Fibroblast of pulmonary artery (primary cell): ENCODE measurements at places on chromosomes 3 and 15.

- no peak for DNase-seq
Measured at GRCh38 chr3:182795389-182795782, 2.1 kb downstream of the ATP11B start.

DNA sequence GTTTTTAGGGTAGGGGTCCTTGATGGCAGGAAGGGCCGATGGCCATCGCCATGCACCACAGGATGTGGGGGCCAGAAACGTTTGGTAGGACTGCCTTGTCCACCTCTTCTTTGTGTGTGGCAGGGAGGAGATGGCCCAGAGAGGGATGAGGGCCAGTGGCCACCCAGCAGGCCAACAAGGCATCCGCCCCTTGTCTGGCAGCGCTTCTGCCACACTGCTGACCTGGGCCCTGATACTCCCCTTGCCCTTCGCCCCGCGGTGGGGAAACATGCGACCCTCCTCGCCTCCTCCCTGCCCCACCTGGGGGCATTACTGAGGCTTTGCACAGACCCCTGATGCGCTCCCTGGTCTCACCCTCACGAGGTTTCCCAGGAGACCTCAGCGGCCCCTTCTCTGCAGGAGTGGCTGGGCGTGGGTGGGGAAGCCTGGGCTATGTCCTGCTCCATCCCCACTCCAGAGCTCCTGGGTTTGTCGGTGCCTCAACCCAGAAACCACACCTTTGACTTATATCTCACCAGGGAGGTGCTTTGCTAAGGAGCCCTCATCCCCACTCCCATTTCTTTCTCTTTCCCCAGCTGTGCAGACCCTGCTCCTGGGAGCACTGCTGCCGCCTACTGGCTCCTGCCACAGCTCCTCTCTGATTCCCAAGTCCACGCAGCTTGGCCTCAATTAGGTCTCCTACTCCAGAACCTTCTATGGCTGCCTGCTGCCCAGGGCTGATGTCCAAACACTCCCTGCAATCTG lies 38.7 kb downstream of the FEM1B start:
- peak; percentile 28 for DNase-seq

DNA sequence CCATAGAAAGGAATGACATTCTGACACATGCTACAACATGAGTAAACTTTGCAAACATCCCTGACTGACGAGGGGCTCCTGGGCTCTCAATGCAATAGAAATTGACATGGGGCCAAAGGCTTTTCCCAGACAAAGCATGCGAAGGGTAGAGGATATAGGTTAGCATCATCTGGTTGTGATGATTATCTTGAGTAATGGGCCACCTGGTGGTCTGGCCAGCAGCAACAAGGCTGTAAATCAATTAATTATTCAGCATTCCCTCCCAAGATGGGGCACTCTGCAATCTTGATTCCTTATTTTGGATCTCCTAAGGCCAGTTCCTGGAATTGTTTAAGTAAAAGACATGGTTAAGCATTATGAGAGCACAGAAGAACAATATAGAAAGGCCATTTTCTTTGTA lies 99.2 kb downstream of the AGBL1 start:
- DNase-seq = no peak

DNA sequence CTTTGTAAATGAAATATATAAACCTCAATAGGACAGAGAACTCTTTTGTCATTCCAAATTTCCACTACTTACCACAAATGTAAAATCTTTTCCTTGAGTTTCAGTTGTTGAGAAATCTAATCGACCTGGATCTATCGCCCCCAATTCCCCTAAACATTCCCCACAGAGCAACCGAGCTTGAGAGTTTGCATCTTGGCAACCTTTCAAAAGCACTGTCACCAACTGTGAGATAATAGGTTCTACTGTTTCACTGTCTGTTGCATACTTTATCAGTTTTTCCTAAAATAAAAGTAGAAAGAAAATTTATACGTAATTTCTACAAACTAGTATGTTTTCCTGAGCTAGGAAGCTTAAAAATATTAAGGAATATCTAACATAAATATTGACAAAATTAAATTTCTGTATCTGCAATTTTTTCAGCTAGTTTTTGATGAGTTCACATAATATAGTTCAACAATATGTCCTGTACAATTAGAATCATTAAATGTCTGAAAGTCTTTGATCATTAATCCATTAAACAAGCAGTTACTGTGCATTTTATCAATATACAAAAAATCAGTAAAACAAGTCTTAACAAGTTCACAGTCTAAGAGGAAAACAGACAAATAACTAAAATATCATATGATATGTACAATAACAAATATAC lies 54.5 kb downstream of the ATR start:
- no peak for DNase-seq

DNA sequence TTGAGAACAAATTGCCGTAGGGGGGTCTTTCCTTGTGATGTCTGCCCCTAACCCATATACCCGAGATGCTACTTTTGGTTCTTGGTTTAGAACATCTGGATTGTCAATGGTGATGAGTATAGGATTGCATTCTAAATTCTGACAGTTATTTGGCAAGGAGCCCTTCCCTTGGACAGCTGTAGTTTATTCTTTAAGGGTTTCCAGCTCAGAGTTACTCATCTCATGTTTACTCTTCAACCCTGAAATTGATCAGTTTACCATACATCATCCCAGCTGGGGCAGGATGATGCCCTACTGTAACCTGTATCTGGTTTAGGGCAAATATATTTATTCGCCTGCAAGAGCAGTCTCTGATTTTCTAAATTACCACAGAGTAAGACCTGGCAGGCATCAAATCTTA lies 85.7 kb upstream of the XCR1 start:
- DNase-seq = no peak

GRCh38 chr3:16329036-16329825 lies 64.2 kb downstream of the OXNAD1 start:
- DNase-seq = no peak

- peak; percentile 79 for DNase-seq
Measured at GRCh38 chr3:30199096-30199759, 407.2 kb upstream of the TGFBR2 start.

- no peak for DNase-seq
Measured at GRCh38 chr15:92393071-92393979, at the start of gene ST8SIA2. ST8SIA2 (plus strand) TSS chr15:92393881; CDS start chr15:92394065, 184 bp downstream.

GRCh38 chr3:53056442-53056841 lies 10.6 kb upstream of the SFMBT1 start:
- peak; percentile 13 for DNase-seq

DNA sequence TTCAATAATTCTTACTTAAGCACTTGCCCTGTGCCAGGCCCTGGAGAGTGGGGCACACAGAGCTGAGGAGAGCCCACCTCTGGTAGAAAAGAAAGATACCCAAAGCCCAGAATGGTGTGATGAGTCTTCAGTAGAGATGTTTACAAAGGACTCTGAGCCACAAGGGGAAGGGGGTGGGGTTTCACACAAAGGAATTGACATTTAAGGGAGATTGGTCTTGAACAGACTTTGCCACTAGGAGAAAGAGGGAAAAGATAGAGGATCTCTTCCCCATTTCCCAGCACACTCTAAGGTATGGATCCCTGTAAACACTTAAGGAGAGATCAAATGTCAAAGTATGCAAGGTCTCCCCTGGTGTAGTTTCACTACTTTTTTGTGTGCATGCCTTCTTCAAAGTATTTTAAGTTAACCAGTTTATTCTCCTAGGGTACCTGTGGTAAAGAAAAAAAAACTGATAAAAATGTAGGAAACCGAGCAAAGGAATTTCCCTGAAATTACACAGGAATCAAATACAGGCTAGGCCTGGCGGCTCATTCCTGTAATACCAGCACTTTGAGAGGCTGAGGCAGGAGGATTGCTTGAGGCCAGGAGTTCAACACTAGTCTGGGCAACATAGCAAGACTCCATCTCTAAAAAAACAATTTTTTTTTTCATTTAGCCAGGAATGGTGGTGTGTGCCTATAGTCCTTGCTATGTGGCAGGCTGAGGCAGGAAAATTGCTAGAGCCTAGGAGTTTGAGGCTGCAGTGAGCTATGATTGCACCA lies 117.6 kb upstream of the SKOR1 start:
- DNase-seq = no peak

DNA sequence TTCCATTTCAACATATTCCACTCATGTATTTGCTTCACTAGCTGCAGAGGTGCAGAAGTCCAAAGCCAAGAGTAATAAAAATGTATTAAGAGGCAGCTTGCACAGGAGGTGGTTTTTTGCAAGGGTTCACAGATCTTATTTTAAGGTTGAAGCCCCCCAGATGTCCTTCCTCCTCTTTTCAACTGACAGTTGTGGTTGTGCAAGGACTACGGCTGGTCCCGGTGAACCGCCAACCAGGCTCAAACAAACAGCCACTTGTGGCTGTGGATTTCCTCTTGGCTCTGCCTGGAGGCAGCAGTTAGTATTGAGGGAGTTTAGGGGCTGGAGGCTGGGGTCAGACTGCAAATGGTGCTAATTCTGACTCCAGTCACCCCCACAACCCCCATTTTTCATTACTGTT lies 240.7 kb upstream of the TBC1D5 start:
- no peak for DNase-seq

DNA sequence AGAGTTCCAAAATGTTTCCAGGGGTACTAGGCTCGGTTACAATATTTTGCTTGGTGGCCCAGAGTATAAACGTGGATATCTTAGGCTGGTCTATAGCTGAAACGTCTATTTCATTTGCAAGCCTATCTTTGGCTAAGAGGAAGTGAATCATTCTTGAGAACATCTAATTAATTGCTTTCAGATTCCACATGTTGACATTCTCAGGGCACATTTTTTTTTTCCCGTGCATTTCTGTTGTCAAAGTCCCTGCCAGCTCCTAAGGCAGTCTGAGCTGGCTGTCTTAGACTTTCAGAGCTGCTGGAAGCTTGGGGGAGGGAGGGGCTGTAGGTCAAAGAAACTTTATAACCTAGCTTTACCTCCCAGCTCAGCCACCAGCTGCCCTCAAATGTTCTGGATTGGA lies 23.2 kb upstream of the LAMP3 start:
- DNase-seq = peak; percentile 75

DNA sequence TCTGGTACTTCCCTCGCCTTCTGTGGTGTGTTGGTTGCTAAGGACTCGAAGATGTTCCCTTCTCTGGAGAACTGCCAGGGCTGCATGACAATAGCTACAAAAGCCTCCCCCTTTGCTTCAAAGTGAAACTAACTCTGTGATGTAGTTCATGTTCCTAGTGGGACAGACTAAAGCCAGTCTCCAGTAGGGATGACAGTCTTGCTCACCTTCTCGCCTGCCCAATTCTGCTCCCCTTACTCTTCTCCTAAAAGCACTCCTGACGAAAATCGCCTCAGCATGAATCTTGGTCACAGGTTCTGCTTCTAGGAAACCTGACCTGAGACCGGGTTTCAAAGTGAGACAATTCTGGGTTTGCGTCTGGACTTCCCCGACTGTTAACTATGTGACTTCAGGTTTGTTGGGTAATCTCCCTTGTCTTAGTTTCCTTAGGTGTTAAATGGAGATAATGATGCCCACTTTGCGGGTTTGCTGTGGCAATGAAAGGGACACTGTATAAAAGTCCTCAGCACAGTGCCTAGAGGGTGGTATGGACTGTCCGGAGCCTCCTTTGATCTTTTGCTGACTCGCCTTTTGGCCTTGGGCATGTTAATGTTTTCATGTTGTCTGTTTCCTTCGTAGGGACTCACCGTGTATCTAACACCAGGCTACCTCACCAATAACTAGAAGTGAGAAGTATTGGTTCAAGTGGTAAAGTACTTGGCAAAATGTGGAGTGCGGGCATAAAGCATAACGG lies 24.9 kb upstream of the THRB start:
- no peak for DNase-seq

DNA sequence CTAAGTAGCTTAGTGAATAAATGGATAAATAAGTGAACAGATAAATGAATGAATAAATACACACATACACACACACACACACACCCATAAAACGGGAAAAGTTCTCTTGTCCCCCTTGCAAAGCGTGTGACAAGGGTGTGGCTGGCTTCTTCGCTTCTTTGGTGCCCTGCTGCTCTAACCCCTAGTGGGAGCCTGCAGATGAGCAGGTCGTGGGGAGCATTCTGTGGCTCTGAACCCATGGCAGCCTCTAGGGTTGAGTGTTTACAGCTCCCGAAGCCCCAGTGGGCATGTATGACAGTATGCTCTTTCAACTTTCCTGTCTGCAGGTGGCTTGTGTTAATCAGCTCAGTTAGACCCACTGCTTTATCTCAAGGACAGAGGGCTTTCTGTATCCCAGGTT lies 582.3 kb downstream of the EDEM1 start:
- DNase-seq = no peak

GRCh38 chr3:195154793-195155535 lies 116.0 kb downstream of the XXYLT1 start:
- DNase-seq = peak; percentile 97

DNA sequence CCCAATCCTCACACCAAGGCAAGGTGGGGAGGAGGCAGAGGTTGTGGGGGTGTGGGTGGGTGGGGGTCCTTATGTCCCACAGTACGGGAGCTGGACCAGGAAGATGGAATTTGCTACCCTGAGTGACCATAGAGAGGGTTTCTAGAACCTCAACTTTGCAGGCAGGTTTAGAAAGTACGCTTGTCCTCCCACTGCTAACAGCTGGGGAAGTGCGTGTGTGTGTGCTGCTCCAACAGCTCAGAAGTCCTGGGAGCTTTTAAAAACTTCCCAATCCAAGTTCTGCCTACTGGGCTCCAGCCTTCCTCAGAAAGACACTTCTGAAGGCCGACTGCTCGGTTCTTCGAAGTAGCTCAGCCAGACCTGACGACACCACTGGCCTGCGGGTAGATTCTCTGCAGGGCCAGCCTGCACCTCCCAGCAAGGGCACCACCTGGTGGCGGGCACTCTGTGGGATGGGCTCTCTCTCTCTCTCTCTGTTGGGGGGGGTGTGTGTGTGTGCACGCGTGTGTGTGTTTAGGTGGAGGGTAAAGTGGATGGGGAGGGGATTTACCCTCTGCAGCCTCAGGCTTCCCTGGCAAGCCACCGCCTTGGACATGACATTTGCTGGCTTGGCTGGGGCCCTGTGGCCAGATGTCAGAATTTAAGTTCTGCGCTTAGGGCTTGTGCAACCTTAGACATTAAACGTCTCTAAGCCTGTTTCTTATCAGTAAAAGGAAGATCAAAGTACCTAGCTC lies 15.6 kb downstream of the TMEM158 start:
- peak; percentile 87 for DNase-seq

DNA sequence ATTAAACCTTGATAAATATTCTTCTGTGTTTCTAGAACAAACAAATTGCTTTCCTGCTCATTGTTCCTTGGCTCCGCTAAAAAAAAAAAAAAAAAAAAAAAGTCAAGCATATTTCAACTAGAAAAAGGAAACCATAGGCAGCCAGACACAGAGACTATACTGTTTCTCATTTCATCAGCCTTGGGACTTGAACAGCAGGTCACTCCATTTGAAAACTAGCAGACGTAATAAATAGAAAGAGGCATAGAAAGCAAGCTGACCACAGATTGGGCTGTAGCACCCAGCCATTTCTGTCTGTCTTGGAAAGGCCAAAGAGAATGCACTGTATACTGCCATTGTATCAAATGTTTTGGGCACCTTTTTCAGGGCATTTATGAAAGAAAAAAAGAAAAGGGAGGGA lies 697.1 kb downstream of the NLGN1 start:
- DNase-seq = no peak

DNA sequence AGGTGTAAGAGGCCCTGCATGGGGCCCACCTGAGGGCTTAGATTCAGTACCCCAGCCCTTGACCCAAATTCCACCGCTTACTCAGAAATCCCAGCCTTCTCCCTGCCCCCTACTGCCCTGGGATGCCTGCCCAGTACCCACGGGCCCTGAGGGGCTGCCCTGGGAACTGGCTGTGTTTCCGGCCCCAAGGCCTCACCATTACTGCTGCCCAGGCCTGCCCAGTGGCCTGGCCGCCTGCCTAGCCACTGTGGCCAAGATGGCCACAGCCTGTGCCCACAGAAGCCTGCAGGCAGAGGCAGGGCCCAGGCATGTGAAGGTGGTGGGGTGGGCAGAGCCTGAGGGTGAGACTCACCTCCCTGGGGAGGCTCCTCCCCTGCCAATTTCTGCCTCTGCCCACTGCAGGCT lies 6.1 kb upstream of the PRKCD start:
- no peak for DNase-seq

- DNase-seq = peak; percentile 31
Measured at GRCh38 chr3:156488767-156489166, 66.2 kb downstream of the SSR3 start.
